ENCODE measurements at places on chromosomes 7 and 10.

GRCh38 chr10:103504181-103504783 is 10.8 kb downstream of the NEURL1 start:
- no peak for DNase-seq

GRCh38 chr7:47574482-47575329 is 7.2 kb downstream of the TNS3 start:
- no peak for DNase-seq

DNA sequence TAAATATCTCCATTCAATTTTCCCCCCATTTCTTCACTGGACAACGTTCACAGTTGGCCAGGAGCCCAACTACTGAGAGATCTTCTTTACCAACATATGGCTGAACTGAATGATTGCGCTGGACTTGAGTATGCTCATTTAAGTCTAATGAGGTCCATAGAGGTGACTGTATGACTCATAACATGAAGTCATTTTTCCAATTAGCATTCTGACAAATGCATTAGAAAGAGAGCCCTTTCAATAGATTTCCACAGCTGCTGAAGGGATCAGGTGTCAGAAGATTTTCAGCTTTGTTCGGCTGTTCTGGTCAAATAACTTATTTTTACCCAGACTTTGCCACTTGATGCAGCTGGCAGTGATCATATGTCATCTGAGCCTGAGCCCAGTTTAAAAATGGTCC is 438.0 kb downstream of the ETV1 start:
- no peak for DNase-seq

DNA sequence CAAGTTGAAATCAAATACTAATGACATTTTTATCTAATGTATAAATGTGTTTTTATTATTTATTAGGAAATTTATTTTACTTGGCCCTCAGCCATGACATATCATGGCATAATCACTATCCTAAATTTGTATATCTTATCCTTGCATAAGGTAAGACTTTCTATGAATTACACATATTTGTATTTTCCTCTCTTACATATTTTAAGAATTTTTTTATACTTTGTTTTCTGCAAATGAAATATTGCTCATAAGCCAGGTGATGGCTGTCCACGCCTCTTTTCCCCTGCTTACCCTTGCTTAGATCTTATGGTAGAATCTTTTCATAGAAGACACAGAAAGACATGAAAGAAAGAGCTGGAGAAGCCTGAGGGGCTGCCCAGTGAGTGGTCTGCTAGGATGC is 48.2 kb downstream of the IKZF1 start:
- no peak for DNase-seq

GRCh38 chr10:27774831-27775230 is 29.2 kb upstream of the MKX start:
- no peak for DNase-seq

GRCh38 chr10:106499448-106499847 is 665.1 kb downstream of the SORCS1 start:
- DNase-seq, result no peak

DNA sequence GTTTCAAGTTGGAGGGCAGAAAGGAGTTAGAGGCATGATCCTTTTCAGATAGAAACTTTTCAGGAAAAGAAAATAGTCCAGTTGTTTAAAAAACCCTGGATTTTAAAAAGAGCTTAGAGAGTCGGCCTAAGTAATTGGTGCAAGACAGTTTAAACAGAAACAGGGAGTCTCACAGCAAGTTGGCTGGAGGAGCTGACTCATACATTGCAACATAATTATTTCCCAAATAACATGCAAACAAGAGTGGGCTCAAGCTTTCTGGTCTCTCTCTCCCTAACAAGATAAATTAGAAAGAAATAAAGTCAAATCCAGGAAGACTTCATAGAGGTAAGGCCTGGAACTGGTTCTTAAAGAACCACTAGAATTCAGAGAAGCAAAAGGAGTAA is 100.3 kb upstream of the AGBL3 start:
- DNase-seq, result peak; percentile 74

DNA sequence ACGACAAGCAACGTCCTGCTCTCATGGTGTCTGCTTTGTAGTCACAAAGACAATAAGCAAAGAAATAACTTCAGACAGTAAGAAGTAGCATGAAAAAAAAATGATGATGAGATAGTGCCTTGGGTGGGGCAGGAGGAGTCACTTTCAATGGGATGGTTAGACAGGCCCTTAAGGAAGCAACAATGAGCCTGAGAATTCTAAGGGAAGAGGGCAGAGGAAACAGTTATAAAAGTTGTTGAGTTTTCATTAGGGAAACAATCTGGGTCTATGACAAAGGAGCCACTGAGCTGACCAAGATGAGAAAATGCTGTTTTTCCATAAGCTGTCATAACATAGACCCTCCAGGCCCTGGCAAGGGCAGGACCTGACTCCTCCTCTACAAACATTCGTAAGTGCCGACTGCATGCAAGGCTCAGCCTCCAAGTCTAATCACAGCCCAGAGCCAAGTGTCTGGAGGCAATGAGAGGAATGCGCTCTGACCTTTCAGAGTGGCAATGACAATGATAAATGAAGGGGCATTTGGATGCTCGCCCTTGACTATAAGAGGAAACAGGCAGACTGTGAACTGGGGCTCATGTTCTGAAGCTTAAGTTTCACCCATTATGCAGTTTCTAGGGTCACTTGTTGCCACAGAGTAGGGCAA is 43.7 kb downstream of the PPP1R3C start:
- no peak for DNase-seq

DNA sequence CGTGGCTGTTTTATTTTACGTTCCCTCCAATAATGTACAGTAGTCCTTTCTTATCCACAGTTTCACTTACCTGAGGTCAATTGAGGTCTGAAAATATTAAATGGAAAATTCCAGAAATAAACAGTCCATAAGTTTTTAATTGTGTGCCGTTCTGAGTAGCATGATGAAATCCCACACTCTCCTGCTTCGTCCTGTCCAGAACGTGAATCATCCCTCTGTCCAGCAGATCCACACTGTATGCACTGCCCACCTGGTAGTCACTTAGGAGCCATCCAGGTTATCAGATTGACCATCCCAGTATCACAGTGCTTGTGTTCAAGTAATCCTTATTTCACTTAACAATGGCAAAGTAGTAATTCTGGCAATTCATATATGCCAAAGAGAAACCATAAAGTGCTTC is 46.3 kb downstream of the STARD3NL start:
- no peak for DNase-seq

DNA sequence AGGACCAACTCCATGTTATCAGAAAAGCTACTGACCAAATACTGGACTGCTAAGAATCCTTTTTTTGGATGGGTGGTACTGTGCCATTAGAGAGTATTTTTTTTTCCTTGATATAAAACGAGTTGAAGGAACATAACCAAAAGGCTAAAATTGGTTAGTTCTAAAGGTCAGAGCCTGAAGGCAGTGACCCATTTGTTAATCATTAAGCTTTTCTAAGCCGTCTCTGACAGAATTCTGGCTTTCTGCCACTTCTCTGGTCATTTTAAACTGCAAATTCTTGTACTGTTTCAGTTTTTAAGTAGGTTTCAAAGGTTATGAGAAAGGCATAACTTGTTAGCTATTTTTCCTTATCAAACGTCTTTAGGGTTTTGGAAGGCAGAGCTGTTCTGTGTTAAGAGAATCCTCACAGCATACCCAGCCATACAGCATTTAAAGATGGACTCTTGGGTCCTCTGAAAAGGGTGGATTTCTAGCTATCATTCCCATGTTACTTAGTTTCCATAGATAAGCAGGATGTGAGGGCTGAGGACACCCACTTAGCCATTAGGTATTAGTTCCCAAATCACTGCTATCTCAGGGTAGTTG is 196.8 kb downstream of the RNLS start:
- no peak for DNase-seq

GRCh38 chr7:121605317-121605680 is 209.2 kb upstream of the FAM3C start:
- no peak for DNase-seq

GRCh38 chr10:112244197-112244596 is 39.0 kb upstream of the TECTB start:
- no peak for DNase-seq

- DNase-seq, result no peak
Measured at GRCh38 chr10:129934196-129934925, 29.7 kb downstream of the EBF3 start.

DNA sequence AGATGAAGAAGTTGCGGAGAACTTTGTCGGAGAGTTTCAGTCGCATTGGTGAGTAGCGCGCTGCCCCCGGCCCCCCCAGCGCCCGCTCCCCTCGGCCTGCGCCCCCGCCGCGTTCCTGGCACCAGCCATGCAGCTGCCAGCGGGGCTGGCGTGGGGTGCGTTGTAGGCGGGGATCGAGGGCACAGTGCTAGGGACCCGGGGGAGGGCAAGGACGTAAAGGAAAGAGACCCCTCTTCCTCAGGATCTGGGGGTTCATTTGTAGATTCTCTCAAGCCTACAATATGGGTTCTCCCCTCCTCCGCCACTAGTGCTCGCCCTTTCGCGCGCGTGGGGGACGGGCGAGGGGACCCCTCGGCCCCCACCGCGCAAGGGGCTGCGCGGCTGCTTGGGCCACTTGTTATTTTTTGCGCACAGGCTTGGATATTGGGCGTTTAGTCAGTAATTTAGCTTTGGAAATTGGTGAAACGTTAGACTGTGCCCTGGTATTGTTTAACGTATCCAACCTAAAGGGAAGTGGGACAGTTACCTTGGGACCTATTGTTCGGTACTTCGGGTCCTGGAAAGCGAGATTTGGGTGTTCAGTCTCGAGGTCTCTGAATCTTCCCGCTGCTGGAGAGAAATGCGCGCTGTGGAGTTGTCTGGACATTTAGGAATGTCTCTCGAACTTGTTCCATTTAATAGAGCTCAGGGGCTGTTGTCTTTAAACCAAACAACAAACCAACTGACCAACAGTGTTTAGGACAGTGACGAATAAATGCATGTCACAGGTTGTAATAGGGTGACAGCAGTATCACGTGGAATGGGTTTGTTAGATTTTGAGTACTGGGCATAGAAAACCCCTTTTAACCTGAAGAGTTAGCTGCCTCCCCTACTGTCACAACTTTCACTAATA is 796 bp downstream of the CDK14 start:
- no peak for DNase-seq

- DNase-seq, result no peak
Measured at GRCh38 chr10:131035779-131036178, 275.7 kb downstream of the TCERG1L start.

GRCh38 chr10:34029455-34029854 is 695.0 kb upstream of the NRP1 start:
- DNase-seq, result no peak

GRCh38 chr10:3803295-3803926 is 18.4 kb upstream of the KLF6 start:
- no peak for DNase-seq

GRCh38 chr7:99106411-99106810 is 37.5 kb downstream of the SMURF1 start:
- DNase-seq, result no peak

- no peak for DNase-seq
Measured at GRCh38 chr10:114393886-114394285, 10.4 kb downstream of the AFAP1L2 start.

- no peak for DNase-seq
Measured at GRCh38 chr7:137408126-137408525, 64.6 kb upstream of the PTN start.

GRCh38 chr10:26799342-26799741 is 61.4 kb downstream of the ABI1 start:
- DNase-seq, result no peak

- no peak for DNase-seq
Measured at GRCh38 chr7:107179326-107180164, 10.7 kb downstream of the HBP1 start.

DNA sequence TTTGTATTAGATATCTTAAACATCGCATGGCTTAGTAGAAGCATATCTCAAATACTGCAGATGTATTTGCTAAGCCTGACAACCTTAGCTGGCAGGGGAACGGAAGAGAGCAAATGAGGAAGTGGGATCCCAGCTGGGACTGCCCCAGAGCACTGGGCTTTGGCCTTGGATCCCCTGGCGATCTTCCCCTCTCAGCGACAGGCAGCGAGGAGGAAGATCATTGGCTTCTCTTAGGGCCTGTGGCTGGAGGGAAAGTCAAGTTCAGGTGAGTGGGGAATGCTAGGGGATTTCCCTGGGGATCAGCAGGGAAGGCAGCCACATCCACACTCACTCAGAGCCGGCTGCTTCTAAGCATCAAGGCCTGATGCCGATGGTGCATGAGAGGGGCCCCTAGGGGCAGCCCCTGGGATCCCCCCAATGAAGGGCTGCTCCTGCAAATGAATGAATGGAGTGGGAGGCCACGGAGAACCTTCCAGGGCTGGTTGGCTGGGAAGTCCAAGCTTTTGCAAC is 42.0 kb downstream of the LYZL2 start:
- no peak for DNase-seq

DNA sequence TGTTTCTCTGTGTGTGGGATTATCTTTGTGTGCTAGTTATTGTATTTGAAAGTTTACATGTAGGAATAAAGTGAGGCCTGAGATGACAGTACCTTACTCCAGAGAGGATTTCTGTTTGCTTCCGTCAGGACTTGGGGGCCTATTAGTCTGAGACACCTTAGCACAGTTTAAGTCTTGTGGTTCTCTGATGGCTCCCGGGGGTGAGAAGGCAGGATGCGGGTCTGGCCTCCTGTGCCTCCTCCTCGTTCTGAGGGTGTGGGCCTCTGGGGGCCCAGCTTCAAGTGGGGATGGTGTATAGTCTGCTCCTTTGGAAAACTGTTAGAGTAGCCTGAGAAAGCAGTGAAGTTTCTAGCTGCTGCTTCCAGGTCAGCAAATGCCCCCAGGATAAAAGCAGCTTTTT is 12.4 kb downstream of the MTURN start:
- no peak for DNase-seq

DNA sequence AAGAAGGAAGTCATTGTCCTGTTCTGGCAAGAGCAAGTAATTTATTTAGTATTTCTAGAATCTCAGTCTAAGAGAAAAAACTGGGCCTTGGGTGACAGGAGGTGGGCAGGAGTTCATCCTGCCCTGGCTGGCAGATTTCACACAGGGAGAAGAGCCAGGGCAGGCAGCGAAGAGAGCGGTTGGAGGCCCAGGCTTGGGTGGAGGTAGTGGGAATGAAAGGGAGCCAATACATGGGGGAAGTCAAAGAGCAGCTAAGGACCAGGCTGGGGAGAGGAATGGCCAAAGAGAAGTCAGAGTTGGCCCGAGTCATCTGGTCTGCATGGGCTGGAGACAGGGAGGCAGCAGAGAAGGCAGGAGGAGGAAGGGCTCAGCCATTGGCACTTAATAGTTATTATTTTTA is 51.4 kb downstream of the HECW1 start:
- no peak for DNase-seq

- peak; percentile 18 for DNase-seq
Measured at GRCh38 chr7:135853499-135853898, 104.9 kb upstream of the FAM180A start.

DNA sequence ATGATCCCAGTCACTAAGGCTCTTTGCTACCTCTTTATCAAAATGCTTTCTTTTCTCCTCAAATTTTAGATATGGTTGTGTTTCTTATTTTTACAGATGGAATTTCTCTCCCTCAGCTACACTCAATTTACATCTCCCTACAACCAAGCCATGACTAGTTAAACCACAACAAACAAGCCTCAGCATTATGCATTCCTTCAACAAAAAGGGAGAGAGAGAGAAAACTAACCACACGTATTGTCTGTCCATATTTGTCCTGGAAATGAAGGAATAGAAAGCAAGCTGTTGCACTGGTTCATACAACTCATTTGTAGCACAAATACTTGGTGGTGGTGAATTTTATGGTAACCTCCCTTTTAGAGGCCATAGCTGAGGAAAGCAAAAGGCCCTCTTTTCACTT is 286.4 kb downstream of the AHR start:
- DNase-seq, result no peak

Data from BJ (cell line).